Myocyte (in vitro differentiated cells): ENCODE measurements at places on chromosomes 6 and 20.
A peak's percentile ranks its signal among the peaks of the same experiment; 100 is the strongest.

- DNase-seq = no peak
These were observed 40.5 kb downstream of the BEND6 start for GRCh38 chr6:56995347-56995902.

DNA sequence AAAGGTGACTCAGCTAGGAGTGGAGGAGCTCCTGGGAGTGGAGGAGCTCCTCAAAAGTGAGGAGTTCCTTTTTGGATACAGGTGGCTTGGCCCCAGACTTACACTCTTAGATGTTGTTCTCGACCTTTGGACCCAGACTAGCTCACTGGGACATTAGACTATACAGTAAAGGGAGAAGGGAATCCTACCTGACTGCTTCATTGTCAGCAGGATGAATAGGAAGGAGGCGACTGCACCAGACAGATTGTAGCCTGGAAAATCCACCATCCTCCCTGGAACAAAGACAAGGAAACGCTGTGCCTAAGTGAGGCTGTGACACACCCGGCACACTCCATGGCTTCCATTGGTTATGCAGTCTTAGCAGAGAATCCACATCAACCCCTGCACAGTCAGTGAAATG lies at the start of gene BTNL2:
Gene BTNL2, minus strand, starts transcription at position 325 of the 400 bp plus-strand sequence. Its CDS starts 58 bp downstream, at position 267.
- no peak for DNase-seq

DNA sequence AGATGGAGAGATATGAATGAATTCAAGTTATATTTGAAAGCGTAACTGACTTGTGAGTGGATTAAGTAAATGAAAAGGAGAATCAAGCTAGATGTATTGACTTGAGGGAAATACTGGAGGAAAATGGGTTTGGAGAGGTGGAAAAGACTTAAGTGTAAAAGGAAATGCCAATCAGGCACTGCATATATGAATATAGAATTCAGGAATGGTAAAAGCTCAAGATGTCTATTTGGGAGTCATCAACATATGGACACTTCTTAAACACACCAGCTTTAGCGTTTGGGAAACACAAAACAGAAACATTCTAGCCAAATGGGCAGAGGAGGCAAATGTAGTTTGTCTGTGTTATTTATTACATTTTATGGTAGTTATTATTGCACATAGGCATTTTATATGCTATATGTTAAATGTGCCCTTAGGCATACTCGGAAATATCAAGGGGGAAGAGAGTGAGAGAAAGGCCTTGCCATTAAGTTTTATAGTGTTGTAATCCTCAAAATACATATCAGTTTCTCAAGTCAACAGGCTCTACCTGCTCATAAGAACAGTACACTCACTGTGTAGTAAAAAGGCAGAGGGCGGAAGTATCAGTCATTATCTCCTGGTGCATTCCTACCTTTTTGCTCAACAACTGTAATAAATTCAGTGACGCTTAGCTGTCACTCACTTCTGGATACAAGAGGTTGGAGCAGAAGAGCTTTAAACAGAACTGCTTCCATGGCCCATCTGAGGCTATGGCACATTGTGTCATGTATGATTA lies 33.7 kb upstream of the ME1 start:
- DNase-seq = peak; percentile 13

DNA sequence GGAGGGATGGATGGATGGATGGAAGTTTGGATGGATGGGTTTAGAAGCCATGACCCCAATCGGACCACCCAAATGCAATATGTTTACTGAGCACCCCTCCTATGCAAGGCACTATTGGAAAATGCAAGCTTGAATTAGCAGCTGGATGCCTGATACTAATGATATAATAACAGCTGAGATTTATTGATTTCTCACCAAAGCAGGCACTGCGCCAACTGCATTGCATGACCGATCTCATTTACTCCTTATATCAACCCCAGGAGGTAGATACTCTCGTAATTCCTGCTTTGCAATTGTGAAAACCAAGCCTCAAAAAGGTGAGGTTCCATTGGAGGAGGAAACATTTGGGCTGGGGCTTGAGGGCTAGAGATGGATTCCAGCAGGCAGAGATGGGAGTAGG lies 89.7 kb downstream of the KCNB1 start:
- DNase-seq = no peak

DNA sequence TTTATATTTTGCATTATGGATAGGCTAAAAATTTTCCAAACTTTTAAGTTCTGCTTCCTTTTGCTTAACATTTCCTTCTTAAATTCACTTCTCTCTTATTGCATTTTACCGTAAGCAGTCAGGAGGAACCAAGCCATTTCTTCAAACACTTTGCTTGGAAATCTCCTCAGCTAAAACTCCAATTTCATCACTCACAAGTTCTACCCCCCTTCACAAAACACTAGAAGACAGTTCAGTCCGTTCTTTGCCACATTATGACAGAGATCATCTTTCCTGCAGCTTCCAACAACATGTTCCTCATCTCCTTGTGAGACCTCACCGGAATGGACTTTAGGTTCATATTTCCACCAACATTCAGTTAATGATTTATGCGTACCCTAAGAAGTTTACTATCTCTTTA lies 79.2 kb upstream of the LY86 start:
- DNase-seq = no peak

DNA sequence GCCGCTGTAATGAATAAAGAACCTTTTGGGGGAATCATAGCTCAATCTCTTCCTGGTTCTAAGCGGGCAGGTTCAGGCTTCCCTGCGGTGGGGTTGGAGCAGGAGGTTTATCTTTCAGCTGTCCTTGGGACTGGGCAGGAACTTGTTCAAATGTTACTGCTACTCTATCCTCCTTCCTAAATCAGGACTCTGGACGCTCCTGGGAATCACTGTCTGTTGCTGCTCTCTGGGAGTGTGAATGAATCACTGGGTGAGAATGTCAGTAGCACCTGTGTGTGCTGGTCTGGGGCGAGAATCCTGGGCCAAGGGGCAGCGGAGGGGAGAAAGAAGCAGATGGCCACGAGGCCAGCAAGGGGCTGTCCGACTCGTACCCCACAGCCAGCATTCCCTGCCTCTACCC lies 65.4 kb upstream of the ZNFX1 start:
- DNase-seq = peak; percentile 96

- DNase-seq = no peak
These were observed 53.7 kb downstream of the PPP1R16B start for GRCh38 chr20:38859070-38859690.

GRCh38 chr20:58994390-58995159 lies 12.5 kb downstream of the CTSZ start:
- DNase-seq = no peak

GRCh38 chr20:10537850-10538480 lies 102.9 kb downstream of the SLX4IP start:
- no peak for DNase-seq

- DNase-seq = peak; percentile 89
These were observed 2.5 kb downstream of the IP6K3 start for GRCh38 chr6:33744001-33744848.

- DNase-seq = peak; percentile 57
These were observed 43.4 kb upstream of the CDYL start for GRCh38 chr6:4732691-4733315.

GRCh38 chr20:56361900-56362299 lies 3.1 kb downstream of the FAM210B start:
- no peak for DNase-seq

DNA sequence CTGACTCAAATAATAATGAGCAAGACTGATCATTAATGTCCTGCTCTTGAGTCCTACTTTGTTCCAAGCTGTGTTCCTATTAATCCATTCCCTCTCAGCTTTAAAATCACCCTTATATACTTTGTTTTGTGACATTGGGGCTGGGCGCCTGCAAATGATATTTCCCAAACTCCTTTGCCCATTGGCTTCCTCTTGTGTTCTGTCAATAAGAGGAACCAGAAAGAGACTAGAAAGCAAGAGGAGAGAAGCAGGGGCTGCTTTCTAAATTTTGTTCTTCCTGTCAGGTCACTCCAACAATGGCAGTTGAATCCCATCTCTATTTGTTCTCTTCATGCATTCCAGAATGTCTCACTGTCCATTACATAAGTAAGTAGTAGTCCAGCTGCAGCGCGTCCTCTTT lies 21.6 kb upstream of the TRIM27 start:
- DNase-seq = no peak

- peak; percentile 68 for DNase-seq
These were observed 236.0 kb upstream of the STXBP5 start for GRCh38 chr6:146968041-146968760.

DNA sequence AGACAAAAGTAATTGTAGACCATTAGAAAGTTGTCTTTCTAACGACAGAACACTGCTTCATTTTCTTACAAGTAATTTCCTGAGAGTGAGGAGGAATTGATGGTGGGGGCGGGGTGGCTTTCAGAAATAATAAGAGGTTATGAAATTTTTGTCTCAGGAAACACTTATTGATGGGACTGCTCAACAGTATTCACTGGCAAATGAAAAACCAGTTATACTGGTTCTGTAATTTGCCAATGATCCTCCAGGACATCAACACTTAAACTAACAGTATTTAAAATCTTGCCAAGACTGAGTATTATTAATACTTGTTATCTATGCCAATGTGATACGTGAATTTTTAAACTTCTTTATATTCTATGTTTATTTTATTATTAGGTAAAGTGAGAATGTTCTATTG lies 41.8 kb upstream of the FUT9 start:
- no peak for DNase-seq

GRCh38 chr20:14918976-14919375 lies 581.6 kb upstream of the FLRT3 start:
- DNase-seq = no peak

DNA sequence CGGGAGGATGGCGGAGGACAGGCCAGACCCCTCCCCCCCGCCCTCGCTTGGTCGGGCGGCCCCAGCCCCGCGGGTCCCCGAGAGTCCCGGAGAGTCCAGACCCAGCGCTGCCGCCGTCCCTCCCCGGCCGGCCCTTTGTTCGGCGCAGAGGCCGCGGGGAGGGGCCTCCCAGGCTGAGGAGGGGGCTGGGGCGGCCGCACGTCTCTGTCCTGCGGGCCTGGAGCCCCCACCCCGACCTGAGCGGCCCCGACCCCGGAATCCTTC lies 806 bp downstream of the KCNQ2 start:
- DNase-seq = no peak
